ENCODE measurements at places on chromosomes 12 and 14. TPM values are rescaled to one million over a fixed set of nuclear protein-coding genes. Genes with fewer than 3 reads are reported as not detected.

The CD27 gene
- total RNA-seq: 2.4 TPM

The MANSC4 gene
- total RNA-seq: not detected

The TSPAN19 gene
- total RNA-seq: not detected

The NPFF gene
- not detected for total RNA-seq

The RD3L gene
- not detected for total RNA-seq

The RTL1 gene
- total RNA-seq: not detected

The CCDC196 gene
- 0.82 TPM for total RNA-seq

The RND1 gene
- 2.5 TPM for total RNA-seq

The VRTN gene
- total RNA-seq: 0.30 TPM

DNA sequence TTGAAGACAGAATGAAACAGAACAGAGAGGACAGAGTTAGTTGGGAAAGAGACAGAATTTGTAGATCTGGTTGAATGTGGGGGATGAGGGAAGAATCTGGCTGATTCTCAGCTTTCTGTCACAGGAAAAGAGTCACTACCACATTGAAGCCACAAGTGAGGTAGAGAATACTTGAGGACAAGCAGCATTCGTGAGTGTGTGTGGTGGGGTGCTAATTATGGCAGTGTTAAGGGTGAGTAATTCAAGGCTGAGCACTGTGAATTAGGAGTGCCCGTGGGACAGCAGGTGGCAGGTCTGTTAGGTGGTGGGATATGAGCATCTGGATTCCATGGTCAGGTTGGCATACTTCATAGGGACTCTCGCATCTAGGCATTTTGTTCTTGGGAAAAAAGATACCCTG lies 347.4 kb upstream of the PRICKLE1 start:
- no peaks in the 10 kb centered on the region for H3K36me3 ChIP-seq
- no peak overlapping the region for H3K27ac ChIP-seq
- DNase-seq: no peak
- no peaks in the 10 kb centered on the region for H3K27me3 ChIP-seq
- no peak overlapping the region for H3K4me3 ChIP-seq

GRCh38 chr14:91875525-91876286 lies 8.4 kb upstream of the TC2N start:
- H3K27me3 ChIP-seq: no peaks in the 10 kb centered on the region
- H3K27ac ChIP-seq: no peak overlapping the region
- H3K36me3 ChIP-seq: no peaks in the 10 kb centered on the region
- peaks cover 21% of the 10 kb centered on the region for H3K4me1 ChIP-seq

GRCh38 chr12:110636516-110636915 lies 22.6 kb downstream of the TCTN1 start:
- no peak for DNase-seq
- H3K4me3 ChIP-seq: no peak overlapping the region
- no peak overlapping the region for H3K27ac ChIP-seq
- no peaks in the 10 kb centered on the region for H3K4me1 ChIP-seq
- no peaks in the 10 kb centered on the region for H3K27me3 ChIP-seq

DNA sequence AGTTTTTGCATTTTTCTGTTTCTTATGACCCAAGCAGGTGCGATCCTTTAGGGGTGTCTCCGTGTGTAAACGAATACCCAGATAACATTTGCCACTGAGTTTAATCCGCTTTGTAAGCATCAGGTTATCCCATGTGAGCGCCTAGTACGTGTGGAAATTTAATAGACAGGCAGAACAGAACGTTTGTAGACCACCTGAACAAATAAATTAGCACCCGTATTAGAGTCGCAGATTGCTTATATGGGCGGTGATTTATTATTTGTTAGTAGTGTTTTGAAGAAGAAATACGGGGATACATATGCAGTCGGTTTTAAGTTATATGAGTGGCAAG lies 325 bp downstream of the C12orf60 start:
- DNase-seq: no peak
- H3K4me3 ChIP-seq: peak overlapping the region; percentile 92
- H3K27ac ChIP-seq: peak overlapping the region; percentile 83
- H3K36me3 ChIP-seq: no peaks in the 10 kb centered on the region
- H3K27me3 ChIP-seq: no peaks in the 10 kb centered on the region
- H3K4me1 ChIP-seq: no peaks in the 10 kb centered on the region

- no peak overlapping the region for H3K27ac ChIP-seq
- no peaks in the 10 kb centered on the region for H3K36me3 ChIP-seq
- DNase-seq: no peak
- no peaks in the 10 kb centered on the region for H3K4me1 ChIP-seq
- H3K4me3 ChIP-seq: no peak overlapping the region
Observed at GRCh38 chr12:89880690-89881350, 172.2 kb upstream of the ATP2B1 start.

- DNase-seq: no peak
- H3K36me3 ChIP-seq: no peaks in the 10 kb centered on the region
- no peaks in the 10 kb centered on the region for H3K4me1 ChIP-seq
- H3K27me3 ChIP-seq: no peaks in the 10 kb centered on the region
- H3K4me3 ChIP-seq: no peak overlapping the region
- no peak overlapping the region for H3K27ac ChIP-seq
Observed at GRCh38 chr12:107196681-107197080, 103.3 kb upstream of the CRY1 start.

GRCh38 chr12:111297703-111298426 lies 71.0 kb downstream of the PHETA1 start:
- H3K27ac ChIP-seq: no peak overlapping the region
- no peaks in the 10 kb centered on the region for H3K4me1 ChIP-seq
- H3K27me3 ChIP-seq: no peaks in the 10 kb centered on the region
- H3K4me3 ChIP-seq: no peak overlapping the region
- no peak for DNase-seq

DNA sequence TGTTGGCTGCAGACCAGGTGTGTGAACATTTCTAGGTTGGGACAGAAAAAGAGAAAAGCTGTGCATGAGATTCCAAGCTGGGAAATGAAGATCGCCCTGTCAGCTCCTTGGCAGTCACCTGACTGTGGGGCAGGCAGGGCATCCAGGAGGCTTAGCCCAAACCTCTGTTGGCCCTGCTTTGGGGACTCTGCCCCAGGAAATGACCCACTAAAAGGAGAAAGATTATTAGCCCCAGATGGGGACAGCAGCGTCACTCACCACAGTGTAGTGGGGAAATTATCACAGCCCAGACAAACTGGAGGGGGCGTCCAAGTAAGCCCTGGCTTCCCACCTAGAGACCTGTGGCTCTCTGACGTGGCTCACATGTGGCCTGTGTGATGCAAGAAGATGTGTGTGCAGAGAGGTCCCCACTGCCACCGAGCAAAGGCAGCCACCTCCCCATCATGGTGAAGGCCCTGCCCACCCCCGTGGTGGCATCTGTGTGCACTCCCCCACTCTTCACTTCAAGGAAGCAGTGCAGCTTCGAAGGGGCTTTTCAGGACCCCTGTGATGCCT lies 39.1 kb downstream of the DIO3 start:
- no peaks in the 10 kb centered on the region for H3K36me3 ChIP-seq
- H3K27me3 ChIP-seq: no peaks in the 10 kb centered on the region
- H3K4me1 ChIP-seq: no peaks in the 10 kb centered on the region

DNA sequence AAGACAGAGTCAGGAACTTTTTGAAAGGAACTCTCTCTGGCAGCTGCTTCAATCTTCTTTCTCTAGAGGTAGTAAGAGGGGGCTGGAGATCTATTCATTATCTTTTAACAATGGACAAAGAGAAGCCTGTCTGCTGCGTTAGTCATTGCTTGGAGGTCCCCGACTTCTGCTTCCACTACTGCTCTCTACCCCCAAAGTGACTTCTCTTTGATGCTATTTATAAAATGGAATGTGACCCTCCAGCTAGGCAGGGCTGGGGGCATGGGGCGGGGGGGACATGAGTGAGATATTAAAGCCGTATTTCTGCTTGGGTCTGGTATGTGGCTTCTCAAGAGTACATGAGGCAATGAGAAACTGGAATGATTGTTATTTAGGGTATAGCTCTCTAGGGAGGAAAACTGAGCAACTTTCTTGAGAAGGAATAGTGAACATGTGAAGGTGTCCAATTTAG lies 41.4 kb upstream of the NUDT4 start:
- no peak overlapping the region for H3K4me3 ChIP-seq
- DNase-seq: no peak
- H3K36me3 ChIP-seq: no peaks in the 10 kb centered on the region
- H3K27me3 ChIP-seq: no peaks in the 10 kb centered on the region
- no peaks in the 10 kb centered on the region for H3K4me1 ChIP-seq
- H3K27ac ChIP-seq: no peak overlapping the region

- no peaks in the 10 kb centered on the region for H3K4me1 ChIP-seq
- DNase-seq: no peak
- H3K4me3 ChIP-seq: no peak overlapping the region
- no peak overlapping the region for H3K27ac ChIP-seq
- no peaks in the 10 kb centered on the region for H3K36me3 ChIP-seq
- H3K27me3 ChIP-seq: no peaks in the 10 kb centered on the region
Observed at GRCh38 chr12:77837876-77838291, 7.2 kb downstream of the NAV3 start.

DNA sequence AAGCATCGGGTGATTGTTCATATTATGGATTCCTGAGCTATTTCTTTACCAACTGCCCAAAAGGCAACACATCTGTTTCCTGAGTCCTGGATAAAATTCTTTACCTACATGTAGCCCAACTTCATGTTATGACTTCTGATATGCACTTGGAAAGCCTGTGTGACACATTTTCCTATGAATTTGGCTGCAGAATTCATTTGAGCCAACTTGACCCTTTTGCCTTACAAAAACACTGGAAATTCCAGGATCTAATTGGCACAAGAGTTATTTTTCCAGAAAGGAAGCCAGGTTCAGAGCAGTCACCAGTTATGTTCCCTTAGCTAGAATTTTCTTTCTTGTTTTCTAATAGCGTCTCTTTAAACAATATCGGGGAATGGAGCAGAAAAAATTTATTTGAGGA lies 202.5 kb upstream of the LRIG3 start:
- H3K36me3 ChIP-seq: no peaks in the 10 kb centered on the region
- no peak overlapping the region for H3K27ac ChIP-seq
- H3K4me3 ChIP-seq: no peak overlapping the region
- H3K4me1 ChIP-seq: no peaks in the 10 kb centered on the region
- no peaks in the 10 kb centered on the region for H3K27me3 ChIP-seq

DNA sequence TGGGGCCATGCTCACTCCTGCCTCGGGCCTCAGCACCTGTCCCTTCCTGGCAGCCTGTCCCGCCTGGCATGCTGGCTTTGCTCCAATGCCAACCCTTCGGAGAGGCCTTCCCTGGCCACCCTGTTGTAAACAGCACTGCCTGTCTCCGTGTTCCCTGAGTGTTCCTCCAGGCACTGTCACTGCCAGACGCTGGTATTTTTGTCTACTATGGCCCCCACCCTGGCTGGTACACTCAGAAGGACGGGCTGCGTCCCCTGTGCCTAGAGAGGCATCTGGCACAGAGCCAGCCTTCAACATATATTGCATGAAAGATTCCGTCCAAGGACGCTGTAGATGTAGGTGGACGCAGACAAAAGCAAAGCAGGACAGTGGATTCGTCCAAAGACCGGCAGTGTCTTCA lies 2.7 kb upstream of the ASPG start:
- H3K27me3 ChIP-seq: peaks cover 7% of the 10 kb centered on the region
- H3K36me3 ChIP-seq: no peaks in the 10 kb centered on the region
- H3K4me3 ChIP-seq: no peak overlapping the region

DNA sequence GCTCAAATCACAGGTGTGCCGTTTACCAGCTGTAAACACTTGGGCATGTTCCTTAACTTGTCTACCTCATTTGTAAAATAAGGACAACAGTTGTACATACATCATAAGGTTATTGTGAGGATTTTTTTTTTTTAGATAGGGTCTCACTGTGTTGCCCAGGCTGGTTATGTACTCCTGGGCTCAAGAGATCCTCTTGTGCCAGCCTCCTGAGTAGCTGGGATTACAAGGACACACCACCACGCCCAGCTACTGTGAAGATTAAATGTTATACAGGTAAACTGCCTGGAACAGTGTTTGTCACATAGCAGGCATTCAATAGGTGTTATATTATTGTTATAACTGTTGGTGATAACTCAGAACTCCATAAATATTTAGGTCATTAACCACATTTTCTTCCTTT lies 12.7 kb downstream of the TMED10 start:
- H3K4me3 ChIP-seq: no peak overlapping the region
- peaks cover 4% of the 10 kb centered on the region for H3K4me1 ChIP-seq
- H3K27ac ChIP-seq: no peak overlapping the region
- H3K27me3 ChIP-seq: no peaks in the 10 kb centered on the region

GRCh38 chr12:95164656-95165055 lies 52.6 kb downstream of the FGD6 start:
- DNase-seq: no peak
- no peak overlapping the region for H3K27ac ChIP-seq
- no peak overlapping the region for H3K4me3 ChIP-seq

GRCh38 chr12:112906712-112907414 lies at the start of gene OAS1:
TSS of gene OAS1 (plus strand) at chr12:112906962. CDS start at chr12:112907040, 78 bp downstream.
- H3K4me1 ChIP-seq: peaks cover 18% of the 10 kb centered on the region
- H3K27me3 ChIP-seq: no peaks in the 10 kb centered on the region
- no peaks in the 10 kb centered on the region for H3K36me3 ChIP-seq

GRCh38 chr14:68941820-68942219 lies 37.3 kb downstream of the ACTN1 start:
- no peaks in the 10 kb centered on the region for H3K36me3 ChIP-seq
- H3K27me3 ChIP-seq: no peaks in the 10 kb centered on the region
- peaks cover 42% of the 10 kb centered on the region for H3K4me1 ChIP-seq

DNA sequence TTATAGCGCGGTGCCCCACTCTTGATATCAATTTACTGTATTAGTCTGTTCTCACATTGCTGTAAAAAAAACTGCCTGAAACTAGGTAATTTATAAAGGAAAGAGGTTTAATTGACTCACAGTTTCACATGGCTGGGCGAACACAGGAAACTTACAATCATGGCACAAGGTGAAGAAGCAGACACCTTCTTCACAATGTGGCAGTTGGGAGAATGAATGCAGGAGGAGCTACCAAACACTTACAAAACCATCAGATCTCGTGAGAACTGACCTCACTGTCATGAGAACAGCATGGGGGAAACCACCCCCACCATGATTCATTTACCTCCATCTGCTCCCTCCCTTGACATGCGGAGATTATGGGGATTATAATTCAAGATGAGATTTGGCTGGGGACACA lies 42.3 kb downstream of the FBXO34 start:
- H3K27me3 ChIP-seq: no peaks in the 10 kb centered on the region
- H3K27ac ChIP-seq: no peak overlapping the region
- no peak for DNase-seq

GRCh38 chr14:23447361-23448350 lies 12.2 kb upstream of the MYH7 start:
- H3K27ac ChIP-seq: peak overlapping the region; percentile 69
- no peaks in the 10 kb centered on the region for H3K4me1 ChIP-seq
- no peaks in the 10 kb centered on the region for H3K36me3 ChIP-seq
- H3K27me3 ChIP-seq: no peaks in the 10 kb centered on the region

GRCh38 chr14:52917735-52918134 lies 33.1 kb downstream of the FERMT2 start:
- no peaks in the 10 kb centered on the region for H3K36me3 ChIP-seq
- no peak for DNase-seq
- H3K27ac ChIP-seq: no peak overlapping the region
- no peaks in the 10 kb centered on the region for H3K4me1 ChIP-seq
